ENCODE measurements at places on chromosomes 3 and 15. TPM values are rescaled to one million over a fixed set of nuclear protein-coding genes. Genes with fewer than 3 reads are reported as not detected.

Gene UNC13C
- 0.92 TPM for total RNA-seq

GRCh38 chr3:43892061-43892460 is 201.3 kb downstream of the ABHD5 start:
- no peak for DNase-seq

DNA sequence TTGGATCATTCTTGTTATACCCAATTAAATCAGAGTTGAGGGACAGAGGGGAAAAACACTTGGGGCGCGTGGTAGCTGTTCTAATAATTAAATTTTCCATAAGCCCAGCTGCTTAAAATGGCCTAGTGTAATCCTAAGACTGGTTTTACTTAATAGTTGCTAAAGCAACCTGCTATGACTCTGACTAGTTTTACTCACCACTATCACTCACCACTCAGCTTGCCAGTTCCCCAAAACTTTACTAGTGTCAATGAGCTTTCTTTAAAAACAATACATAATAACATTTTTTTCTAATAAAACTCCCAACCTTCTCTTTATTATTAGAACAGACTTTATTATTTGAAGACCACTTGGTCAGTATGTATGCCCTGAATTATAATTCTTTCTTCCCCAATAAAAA is 49.6 kb downstream of the ECT2 start:
- no peak for DNase-seq

GRCh38 chr3:193132241-193132640 is 108.8 kb upstream of the PLAAT1 start:
- DNase-seq = no peak

DNA sequence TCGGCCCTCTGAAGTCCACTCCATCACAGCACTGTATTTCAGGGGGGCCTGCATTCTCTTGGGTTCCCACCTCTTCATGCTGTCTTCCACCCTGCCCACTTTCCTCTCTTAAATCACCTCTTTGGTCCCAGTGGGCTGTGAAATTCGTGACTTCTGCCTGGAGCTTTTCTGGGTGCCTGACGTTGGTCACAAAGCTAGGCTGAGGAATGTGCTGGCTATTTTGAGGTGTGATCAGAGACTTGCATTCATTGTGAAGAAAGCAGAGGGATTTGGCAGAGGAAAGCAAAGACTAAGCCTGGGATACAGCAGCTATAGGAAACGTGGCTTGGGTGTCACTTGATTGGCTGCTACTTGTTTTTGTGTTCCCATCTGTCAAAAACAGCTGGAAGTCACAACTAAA is 202.5 kb downstream of the SATB1 start:
- peak; percentile 16 for DNase-seq

DNA sequence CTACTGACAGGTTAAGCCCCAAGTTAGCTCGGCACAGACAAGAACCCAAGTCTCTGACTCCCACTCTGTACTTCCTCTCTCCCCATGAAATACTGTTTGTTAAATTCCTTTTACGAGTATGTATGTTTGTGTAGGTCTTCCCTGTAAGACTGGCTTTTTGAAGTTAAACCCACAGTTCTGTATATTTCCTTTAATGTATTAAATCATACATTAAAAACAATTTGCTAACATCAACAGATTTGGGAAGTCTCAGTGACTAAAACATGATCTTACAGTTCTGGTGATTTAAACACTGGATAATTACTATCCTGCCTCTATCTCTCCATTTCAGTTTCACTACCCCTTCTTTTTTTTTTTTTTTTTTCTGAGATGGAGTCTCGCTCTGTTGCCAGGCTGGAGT is 4.4 kb downstream of the CMTM6 start:
- DNase-seq = no peak

DNA sequence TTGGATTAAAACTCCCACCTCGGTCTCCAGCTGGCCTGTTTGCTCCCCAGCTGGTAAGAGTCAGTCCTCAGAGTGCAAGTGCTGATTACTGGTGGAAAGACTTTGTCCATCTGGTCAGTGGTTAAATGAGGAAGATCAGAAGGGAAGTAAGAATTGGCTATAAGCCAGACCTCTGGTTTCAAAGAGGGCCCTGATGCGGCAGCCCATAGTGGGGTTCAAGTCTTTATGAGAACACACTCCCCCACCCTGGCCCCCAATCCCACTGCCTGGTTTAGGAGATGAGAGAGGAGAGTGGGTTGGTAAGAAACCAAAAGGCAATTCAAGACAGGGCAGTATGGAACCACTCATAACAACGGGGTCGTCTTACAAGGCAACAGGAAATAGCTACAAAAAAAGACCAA is 65.0 kb downstream of the FRMD4B start:
- no peak for DNase-seq

DNA sequence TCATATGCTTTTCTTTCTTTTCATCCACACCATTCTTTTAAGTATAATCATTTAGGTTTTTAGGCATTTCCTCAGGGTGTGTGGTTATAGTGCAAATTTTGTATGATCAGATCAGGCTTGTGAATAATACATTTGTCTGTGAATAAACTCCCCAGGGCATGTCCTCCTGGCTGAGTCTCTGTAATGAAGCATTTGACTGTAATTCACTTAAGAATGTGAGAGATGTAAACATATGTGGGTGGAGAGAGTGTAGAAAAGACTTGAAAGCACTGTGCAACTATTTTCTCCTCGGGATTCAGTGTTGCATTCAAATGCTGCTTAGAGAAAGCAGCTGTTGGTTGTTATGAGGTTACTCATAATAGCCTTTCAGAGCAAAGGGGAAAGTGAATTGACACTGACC is 996.5 kb downstream of the TUSC7 start:
- DNase-seq = peak; percentile 34

DNA sequence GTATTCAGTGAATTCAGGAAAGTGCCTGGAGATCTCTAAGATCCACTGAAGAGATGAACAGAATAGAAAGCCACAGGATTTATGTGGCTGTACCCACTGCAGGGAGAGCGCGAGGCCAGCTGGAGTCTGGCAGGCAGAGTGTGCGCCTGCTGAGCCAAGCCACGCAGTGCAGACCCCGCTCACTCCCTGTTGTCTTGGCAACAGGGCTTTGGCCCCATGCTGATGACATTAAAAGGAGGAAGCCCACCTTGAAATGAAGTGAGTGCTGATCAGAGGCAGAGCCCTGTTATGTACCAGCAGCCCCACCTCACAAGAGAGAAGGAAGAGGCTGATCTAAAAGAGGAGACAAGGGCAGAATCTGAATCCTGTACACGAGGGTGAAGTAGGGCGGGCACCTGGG is 36.7 kb downstream of the PXYLP1 start:
- no peak for DNase-seq

DNA sequence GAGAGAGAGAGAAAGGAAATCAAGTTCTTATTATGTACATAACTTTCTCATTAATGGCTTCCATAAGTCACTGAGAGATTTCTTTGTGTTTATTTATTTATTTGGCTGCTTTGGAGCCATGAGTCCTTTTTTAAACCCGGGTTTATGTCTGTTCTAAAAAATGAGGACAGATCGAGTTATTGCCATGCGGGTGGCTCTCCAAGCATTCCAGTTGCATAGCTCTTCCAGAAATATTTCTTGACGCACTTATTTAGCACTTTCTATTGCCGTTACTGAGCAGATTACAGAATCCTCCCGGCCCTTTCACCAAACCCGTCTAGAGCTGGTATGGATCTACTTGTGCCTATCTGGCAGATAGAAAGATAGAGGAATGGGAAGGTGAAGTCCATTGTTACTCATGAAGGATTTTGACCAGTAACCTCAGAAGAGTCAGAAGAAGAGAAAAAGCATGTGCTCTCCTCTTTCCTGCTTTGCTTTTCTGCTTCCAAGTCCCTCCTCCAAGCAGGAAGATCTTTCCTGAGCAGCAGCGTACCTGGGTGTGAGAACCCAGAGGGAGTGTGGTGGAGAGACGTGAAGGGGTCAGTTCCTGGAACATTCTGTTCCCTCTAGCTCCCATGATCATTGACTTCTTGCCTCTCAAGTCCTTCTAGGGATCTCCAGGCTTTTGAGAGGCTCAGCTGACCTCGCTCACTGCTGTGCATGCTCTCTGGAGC is 112.8 kb downstream of the LPP start:
- DNase-seq = no peak

- DNase-seq = no peak
These were observed 67.4 kb downstream of the CORO2B start for GRCh38 chr15:68646156-68646555.

All from tongue (tissue), 3 donors.